Astrocyte of the hippocampus (primary cell): ENCODE measurements at places on chromosomes 12 and 14.
A peak's percentile ranks its signal among the peaks of the same experiment; 100 is the strongest.

DNA sequence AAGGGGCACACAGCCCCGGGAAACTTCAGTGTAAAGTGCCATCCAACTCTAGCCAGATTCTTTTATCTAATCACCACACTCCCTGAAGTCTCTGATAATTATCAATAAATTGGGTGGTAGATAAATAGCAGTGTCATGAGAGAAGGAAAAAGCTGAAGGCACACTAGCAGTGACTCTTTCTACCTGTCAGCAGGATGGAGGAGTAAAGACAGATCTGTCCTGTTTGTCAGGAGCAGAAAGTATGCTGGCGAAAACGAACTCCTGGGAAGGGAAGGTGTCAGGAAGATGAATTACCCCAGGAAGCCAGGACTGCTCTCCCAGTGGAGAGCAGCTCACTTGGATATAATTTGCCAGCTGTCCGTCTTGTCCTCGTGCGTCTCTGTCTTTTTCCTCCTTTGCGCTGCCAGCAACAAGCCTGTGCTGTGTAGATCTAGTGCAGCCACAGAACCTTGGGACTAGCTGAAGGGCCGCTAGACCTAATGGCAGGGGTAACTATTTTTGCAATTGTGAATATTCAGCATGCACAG is 981.9 kb downstream of the DIO2 start:
- no peak for DNase-seq

DNA sequence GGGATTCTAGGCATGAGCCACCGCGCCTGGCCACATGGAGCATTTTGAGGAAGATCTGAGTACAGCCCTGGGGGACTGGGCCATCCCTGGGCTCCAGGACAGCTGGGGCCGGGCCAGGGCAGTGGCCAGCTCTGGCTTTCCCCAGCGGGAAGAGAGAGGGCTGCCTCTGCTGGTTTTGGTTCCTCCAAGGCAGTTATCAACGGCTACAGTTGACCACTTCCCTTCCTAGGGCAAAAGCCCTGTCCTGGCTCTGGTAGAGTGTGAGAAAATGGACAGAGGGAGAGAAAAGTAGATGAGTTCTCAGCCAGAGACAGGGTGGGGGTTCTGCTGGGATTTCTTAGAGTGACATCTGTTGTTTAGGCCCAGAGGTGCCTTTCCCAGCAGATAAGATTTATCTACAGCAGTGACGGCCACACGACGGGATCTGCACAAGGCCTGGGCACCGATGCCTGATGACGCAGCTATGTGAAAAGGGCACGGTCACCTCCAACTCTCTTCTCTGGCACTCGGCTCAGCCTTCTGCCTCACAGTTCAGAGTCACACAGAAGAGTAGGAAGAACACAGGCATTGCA is 5.5 kb upstream of the HVCN1 start:
- no peak for DNase-seq

- no peak for DNase-seq
These were observed 185.5 kb upstream of the ATP2B1 start for GRCh38 chr12:89893972-89894706.

DNA sequence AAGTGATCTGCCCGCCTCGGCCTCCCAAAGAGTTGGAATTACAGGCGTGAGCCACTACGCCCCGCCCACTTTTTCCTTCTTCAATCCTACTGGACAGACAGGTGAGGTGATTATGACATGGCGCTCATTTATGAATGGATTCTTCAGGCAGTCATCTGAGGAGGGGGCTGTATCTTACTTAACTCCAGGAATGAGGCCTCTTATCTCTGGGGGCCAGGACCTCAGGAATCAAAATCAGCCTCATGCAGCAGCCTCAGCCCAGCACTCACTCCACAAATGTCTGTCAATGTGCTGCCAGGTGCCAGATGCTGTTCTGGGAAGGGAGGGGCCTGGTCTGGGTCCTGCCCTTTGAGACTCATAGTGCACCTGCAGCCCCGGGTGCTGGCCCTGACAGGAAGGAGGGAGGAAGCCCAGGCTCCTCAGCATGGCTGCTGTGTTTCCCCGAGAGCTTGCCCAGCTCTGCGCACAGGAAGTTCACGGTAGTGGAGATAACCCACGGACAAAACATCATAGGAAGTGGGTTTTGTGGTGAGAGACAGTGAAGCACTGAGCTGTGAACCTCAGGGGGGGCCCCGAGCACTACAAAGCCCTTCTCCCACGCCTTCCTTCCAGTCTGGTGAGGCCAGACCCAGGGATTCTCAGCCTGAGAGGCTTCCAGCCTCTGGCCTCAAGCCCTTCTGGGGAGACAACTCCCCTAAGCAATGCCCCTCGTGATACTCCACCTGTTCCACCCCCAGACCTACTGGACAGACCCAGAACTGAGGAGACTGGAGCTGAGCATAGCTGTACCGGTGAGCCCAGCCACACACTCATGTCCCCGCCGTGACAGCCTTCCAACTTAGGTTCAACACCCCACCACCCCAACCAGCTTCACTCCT is 22.3 kb downstream of the GALNT6 start:
- DNase-seq: peak; percentile 43

GRCh38 chr12:92378682-92379479 is 233.2 kb upstream of the BTG1 start:
- no peak for DNase-seq
